ENCODE measurements at places on chromosomes 7 and 10. TPM values are rescaled to one million over a fixed set of nuclear protein-coding genes. Genes with fewer than 3 reads are reported as not detected.

DNA sequence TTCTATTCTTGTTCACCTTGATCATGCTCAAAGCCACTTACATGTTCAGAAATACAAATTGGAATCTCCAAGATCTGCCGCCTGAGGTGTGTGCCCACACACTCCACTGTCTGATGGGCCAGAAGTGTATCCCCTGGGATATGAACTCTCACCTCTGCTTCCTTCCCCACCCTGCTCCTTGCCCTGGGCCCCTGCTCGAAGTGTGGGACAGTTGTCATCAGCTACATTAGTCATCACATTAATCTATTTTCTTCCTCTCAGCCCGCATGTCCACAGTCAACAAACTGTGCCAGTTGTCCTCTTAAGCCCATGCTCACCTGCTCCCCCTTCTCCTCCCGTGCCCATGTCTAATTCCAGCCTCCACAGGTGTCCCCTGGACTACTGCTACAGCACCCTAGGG lies 154.7 kb downstream of the PTPN20 start:
- no peak for DNase-seq

DNA sequence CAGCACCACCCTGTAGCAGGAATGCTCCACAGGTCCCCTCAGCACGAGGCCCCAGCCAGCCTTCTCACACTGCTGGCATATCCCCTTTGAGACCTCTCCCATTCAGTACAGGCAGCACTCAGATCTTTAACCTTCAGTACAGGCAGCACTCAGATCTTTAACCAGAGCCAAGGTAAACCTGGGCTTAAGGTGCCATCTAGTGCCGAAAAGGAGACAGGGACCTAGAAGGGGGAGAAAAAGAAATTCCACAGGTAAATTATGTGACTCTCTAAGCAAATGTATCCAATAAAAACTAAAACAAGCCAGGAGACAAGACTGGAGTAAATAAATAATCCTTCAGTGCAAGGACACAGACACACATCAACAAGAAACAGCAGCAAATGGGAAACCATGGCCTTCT lies 358.6 kb downstream of the PTPRN2 start:
- no peak for DNase-seq

- no peak for DNase-seq
These were observed 9.6 kb downstream of the PRF1 start for GRCh38 chr10:70592746-70593512.

Gene ZFAND2A
- total RNA-seq = 41.5 TPM

DNA sequence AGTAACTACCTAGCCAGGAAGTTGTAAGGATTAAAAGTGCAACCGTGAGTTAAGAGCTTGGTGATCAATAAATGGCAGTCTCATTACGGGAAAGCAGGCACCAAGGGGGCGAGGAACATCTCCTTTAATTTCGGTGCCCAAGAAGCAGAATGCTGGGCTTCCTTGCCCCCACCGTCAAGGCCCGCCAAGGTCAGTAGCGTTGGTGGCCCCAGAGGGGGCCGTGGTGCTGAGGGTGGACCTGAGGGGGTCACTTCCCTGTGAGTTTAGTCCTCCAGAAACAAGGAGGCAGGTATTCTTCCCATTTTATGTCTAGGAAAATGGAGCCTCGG lies 408 bp upstream of the MINDY4 start:
- DNase-seq = no peak

Gene FAM241B
- total RNA-seq = 11.2 TPM

- no peak for DNase-seq
These were observed 58.9 kb upstream of the PLXNA4 start for GRCh38 chr7:132635127-132635526.

Gene ABCB1
- 56.3 TPM for total RNA-seq

Gene CDK14
- 2.8 TPM for total RNA-seq

Gene ARHGEF5
- total RNA-seq = 11.9 TPM

Gene GARIN1A
- total RNA-seq = 3.6 TPM

GRCh38 chr10:74814797-74815196 lies 11.6 kb upstream of the KAT6B start:
- no peak for DNase-seq

- DNase-seq = no peak
These were observed 161.5 kb downstream of the SEMA3D start for GRCh38 chr7:85025312-85025756.

Gene FAM25G
- total RNA-seq = not detected

DNA sequence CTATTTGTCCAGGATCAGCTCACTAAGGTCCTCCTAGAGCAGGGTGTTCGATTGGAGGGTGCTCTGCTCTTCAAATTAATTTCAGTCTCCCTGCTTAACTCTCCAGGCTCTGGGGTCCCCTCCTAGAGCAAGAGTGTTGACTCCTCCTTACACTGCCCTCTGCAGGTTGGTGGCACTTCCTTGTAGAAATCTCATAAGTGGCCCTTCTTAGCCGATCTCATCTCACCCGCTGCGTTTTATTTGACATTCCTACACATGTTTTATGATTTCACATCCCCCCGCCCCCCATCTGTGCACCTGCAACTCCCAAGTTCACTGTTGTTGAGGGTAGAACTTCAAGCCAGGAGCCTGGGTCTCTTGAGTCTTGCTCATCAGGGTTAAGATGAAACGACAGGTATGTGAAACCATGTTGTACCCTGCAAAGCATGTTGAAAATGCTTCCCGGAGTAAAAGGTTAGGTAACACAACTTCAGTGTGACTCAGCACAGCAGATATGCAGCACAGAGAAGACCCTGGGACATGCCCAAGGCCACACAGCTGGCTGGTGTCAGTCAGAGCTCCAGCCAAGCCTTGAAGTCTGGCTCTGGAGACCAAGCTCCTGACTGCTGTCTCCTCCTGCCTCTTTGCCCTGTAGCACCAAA lies 171.2 kb downstream of the PRKAG2 start:
- no peak for DNase-seq

DNA sequence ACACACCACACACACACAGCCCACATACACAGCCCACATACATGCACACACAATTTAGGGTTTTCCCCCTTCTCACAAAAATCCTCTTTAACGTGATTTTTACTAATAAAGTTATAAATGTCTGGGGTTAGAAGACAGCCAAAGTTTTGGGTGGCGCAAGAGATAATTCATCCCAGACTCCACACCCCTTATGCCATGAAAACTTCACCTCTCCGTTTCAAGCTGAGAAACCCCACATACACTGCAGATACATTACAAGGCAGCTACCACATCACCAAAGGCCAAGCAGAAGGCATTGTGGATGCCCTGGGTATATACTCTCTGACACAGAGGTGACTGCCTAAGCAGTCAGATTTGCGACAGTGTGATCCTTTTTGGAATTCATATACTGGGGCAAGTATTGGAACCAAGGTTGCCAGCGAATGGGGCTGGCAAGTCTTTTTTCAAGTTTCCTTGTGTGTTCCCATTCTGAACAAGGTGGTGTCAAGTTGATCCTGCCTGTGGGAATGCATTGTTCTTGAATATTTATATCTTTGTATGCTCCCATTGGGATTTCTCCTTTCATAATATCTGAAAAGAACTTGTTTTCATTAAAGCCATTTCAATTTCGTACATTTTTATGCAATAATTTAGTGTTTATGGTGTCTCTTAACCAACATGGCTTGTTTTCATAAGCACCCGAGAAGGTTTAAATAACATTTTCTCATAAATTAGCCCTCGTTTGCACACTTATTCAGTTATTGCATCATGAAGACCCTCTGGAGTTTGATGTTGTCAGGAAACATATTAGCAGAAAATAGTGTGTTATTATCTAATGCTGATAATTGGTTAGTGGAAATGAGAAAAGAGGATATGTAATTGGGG lies 130.2 kb downstream of the TCF7L2 start:
- DNase-seq = no peak

Gene RET
- total RNA-seq = not detected
